ENCODE measurements at places on chromosomes 5 and 9.
A peak's percentile ranks its signal among the peaks of the same experiment; 100 is the strongest.

GRCh38 chr9:4886698-4887097 is 94.0 kb downstream of the RCL1 start:
- DNase-seq, result no peak

GRCh38 chr5:160494451-160494850 is 72.8 kb downstream of the PTTG1 start:
- DNase-seq, result no peak

DNA sequence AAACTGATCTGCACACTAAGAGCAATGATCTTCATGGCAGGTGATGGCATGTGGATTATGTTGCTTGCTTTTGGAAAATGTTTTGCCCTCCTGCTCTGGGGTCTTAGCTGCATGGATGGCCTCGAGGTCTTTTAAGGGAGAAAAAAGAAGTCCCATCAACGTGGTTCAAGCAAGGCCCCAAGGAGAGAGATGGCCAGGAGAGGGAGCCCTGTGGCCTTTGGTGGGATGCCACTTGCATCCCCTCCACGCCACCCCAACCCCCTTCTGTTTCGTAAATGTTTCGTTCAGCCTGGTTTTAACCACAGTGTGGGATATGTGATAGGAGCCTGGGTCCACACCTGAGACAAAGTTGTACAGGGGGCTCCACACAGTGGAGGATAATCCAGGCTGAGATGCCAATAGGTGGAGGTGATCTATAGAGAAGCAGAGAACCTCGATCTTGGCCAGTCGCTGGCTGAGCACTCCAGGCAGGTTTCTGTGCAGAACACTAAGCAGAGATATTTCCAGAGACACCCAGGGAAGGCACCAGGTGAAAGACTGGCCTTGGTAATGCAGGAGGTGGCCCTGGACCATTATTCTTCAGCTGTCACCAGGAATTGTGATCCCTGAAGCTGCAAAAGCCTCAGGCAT is 25.8 kb upstream of the FRRS1L start:
- DNase-seq, result peak; percentile 20

DNA sequence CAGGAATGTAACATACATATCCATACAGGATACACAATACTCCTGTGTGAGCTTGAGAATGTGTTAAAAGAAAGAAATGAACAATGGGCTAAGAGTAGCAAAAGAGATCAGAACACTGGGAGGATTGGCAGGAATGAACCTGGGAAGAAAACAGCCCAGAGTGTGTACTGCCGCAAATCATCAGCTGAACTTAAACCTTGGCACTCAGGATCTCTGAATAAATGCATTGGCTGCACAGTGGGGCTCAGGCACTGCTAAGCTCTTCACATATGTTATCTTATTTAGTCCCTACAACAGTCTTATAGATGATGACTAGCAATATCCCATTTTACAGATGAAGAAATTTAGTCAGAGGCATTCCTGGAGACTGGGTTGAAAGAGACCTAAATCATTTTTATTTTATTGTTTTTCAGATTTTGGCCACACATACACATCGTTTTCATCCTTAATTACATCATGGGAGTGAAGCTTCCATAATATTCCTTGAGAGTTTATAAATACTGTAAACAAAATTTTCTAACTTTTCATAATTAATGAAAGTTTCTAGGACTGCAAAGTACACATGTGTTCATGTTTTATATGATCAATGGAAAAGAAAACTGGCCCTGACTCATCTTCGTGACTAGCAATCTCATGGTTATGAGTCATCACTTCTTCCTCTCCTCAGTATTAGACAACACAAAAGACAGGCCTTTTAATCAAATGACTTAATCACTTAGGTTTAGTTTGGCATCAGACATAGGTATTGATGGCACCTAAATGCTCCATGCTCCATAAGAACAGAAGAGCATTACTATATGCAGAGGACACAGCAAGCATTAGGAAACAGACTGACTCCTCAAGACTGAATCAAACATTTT is 59.2 kb downstream of the CDH18 start:
- peak; percentile 87 for DNase-seq

DNA sequence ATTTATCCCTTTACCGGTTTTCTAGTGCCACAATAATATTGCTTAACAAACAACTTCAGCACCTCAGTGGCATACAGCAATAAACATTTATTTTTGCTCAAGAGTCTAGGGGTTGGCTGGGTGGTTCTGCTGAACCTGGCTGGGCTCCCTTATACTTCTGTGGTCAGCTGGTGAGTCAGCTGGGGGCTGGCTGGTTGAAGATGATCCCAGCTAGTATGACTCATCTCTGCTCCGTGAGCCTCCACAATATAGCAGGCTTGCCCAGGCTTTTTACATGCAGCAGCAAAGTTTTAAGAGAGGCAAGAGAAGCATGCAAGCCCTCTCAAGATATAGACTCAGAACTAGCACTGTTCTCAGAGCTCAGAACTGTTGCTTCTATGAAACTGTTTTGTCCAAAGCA is 523.5 kb upstream of the CLINT1 start:
- DNase-seq, result peak; percentile 97

GRCh38 chr5:675871-676698 is 17.1 kb downstream of the TPPP start:
- DNase-seq, result no peak

GRCh38 chr5:114377946-114378345 is 16.1 kb downstream of the KCNN2 start:
- DNase-seq, result no peak

DNA sequence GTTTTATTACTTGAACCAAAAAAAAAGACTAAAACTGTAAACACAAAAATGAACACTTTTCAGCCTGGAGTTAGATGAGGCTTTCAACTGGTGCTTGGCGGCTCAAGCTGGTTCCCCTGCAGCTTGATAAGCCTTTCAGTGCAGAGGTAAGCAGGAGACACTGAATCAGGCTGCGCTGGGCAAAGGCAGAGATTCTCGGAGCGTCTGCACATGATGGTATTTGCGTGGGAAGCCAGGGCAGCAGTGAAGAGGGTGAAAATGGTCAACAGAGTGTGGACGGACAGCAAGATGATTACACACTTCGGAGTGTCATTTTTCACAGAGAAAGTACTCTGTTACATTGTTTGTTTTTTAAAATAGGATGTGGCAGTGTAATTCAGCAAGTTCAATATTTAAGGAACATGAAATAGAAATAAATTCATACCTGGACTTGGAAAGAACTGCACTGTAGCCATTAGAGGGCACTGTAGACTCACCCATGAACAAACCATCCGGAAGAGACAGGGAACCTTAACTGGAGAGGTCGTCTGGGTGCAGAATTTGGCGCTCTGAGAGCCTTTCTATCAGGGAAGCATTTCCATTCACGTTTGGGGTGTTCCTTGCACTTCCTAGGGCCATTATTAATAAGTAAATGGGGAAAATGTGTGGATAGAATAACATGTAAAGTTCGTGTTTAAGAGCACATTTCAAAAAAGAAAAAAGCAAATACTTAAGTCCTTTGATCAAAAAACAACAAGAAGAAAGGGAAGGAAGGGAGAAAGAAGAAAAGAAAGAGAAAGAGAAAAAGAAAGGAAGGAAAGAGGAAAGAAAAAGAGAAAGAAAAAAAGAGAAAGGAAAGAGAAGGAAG is 69.8 kb downstream of the ICE1 start:
- peak; percentile 61 for DNase-seq

DNA sequence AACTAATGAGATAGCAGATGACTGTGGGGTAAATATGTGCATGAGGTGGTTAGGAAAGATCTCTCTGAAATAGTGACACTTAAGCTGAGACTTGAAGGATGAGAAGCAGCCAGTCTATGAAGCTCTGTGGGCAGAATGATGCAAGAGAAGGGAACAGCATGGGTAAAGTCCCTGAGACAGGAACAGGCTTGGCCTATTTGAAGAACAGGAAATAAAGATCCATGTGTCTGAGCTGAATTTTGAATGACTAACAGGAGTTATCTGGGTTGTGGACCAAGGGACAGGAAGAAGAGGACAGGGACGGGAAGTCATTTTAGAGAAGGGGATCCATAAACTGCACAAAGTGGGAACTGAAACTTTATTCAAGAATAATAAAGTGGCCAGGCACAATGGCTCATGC is 25.6 kb upstream of the HMGCS1 start:
- DNase-seq, result no peak

DNA sequence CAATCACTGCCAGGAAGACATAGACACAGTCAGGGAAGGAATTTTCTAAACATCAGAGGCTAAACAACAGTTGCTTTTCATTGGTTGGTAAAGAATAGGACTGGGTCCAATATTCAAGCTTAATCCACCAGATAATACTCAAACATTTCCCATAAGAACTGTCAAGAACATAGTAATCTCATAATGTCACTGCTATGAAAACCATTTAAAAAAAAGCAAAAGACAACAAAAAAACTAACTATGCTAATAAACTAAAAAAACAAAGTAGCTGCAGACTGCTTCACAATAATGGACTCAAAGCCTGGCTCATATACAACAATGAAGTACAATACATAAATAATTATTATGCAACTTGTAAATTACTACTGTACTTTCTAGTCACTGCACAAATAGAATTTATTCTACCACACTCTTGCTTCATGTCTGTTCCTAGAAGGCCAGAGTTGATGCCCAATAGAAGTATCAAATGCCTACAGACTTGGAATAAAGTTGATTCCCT is 148.7 kb downstream of the MLLT3 start:
- no peak for DNase-seq
